ENCODE measurements at places on chromosomes 3 and 15.

- no peak for DNase-seq
These were observed 60.3 kb downstream of the MYO9A start for GRCh38 chr15:72057548-72058091.

GRCh38 chr3:151410891-151411559, 26.5 kb upstream of the P2RY12 start:
- no peak for DNase-seq

- no peak for DNase-seq
These were observed 362.6 kb upstream of the PLSCR5 start for GRCh38 chr3:146967783-146968182.

DNA sequence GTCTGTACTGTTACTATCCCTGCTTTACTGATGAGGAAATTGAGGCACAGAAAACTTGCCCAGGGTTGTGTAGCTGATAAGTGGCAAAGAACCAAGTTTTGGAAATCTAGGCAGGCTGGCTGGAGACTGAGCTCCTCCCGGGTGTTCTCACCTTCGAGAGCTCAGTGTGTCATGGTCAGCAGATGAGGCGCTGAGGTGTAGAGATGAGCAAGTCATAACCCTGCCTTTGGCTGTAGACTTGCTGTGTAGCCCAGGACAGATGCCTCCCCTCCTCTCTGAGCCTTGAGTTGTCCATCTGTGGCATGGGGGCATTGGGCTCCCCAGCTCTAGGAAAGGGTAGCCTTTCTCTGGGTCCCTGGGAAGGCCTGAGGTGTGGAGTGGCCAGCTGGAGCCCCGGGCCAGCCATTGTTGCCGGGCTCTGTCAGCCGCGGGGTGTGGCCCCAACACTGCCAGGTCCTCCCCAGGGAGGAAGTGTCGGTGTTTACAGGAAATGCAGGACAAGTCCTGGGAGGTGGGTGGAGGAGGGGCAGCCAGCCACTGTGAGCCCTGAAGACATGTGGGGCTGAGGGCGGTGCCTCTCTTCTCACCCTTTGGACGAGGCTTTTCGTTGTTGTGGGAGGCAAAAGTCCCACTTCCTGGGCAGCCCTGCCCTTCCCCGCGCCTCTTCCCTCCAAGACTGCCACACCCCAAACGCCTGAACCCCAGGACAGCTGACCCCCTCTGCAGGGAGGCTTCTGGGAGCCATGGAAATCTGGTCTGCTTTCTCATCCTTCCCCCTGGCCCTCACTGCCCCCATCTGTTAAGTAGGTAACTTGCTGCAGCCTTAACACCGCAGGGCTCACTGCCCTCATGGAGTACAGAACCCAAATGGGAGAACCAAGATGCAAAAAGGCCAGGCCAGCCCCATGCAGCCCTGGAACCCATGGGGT, 29.1 kb downstream of the FGD5 start:
- DNase-seq: no peak

- no peak for DNase-seq
These were observed 7.5 kb upstream of the ST6GAL1 start for GRCh38 chr3:186922790-186923189.

GRCh38 chr3:195033531-195034091, 237.3 kb downstream of the XXYLT1 start:
- no peak for DNase-seq

DNA sequence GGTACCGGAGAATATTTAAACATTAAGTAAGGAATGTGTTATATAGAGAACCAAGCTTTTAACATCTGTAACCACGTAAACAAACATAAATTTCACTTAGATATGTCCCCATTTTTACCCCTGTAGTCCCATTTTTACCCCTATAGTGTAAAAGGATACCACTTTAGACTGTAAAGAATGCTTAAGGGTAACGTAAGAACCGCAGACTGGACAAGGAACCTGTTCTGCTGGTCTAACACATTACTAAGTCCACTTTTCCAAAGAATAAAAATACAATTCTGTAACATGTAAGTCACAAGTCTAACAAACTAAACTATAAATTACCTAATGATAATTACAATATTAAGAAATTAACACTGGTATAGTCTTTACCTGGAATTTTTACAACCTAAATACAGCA, 2.9 kb downstream of the SLC12A6 start:
- DNase-seq: no peak

- no peak for DNase-seq
These were observed 87.9 kb downstream of the STT3B start for GRCh38 chr3:31620656-31621055.

- DNase-seq: no peak
These were observed 62.3 kb downstream of the EPHB1 start for GRCh38 chr3:134857356-134857755.

Data from central memory CD4-positive, alpha-beta T cell (primary cell).